Muscle of leg (tissue), 16 donors: ENCODE measurements at places on chromosomes 7 and 10.
A peak's percentile ranks its signal among the peaks of the same experiment; 100 is the strongest.

DNA sequence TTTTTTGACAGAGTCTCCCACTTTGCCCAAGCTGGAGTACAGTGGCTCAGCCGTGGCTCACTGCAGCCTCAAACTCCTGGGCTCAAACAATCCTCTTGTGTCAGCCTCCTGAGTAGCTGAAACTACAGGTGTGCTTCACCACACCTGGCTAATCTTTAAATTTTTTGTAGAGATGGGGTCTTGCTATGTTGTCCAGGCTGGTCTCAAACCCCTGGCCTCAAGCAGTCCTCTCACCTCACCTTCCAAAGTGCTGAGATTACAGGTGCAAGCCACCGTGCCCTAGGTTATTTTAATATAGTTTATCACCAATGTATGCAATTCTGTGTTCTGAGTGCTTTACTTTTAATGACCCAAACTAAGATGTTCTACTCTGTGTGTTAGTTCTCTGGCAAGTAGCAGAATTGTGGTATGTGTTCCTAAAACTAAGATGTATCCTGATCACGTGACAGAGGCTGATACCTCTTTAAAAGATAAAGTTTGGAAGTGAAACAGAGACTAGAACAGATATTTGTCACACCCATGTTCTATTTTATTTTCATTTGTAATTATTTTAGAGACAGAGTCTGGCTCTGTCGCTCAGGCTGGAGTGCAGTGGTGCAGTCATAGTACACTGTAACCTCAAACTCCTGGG lies 22.1 kb upstream of the PFKFB3 start:
- DNase-seq, result no peak

- no peak for DNase-seq
These were observed 110.5 kb upstream of the MAGI2 start for GRCh38 chr7:79563821-79564522.

GRCh38 chr7:997404-998395 lies 14.7 kb downstream of the CYP2W1 start:
- no peak for DNase-seq

DNA sequence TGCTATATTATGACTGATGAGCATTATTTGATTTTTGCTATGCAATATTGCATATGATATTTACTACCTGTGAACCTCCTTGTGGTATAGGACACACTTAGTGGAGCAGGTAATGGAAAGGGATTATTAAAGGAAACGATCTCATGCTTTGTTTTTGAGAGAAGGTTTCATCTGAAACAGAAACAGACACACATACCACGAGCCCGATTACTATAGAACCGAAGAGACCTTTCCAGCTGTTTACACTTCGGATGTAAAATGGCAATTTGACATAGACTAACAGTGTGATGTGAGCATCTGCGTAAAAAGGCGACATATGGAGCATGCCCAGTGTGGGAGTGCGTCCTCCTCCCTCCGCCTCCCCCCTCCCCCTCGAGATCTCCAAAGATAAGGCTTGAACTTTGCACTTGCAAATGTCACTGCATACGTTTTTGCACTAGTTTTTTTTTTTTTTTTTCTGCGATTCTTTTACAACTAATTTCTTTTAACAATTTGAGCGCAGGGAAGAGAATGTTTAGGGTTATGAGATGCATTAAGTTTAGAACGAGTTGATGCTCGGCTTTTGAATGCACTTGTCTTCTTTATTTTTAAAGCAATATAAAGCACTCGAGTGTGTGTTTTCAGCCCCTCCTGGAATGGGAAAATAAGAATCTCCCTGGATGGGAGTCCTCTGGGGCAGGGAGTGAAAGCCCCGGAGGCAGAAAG lies 251.0 kb downstream of the NSUN6 start:
- no peak for DNase-seq

DNA sequence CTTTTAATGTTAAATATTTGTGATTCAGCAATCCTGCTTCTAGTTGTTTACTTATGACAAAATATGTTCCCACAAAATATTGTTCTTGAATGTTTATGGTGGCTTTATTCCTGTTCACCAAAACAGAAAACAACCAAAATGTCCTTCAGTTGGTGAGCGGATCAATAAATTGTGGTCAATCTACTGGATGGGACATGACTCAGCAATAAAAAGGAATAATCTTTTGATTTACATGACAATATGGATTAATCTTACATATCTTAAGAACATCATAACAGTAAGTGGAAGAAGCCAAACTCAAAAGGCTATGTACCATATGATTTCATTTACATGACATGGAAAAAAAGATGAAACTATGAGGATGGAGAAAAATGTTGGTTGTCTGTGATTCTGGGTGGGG lies 691.3 kb upstream of the GHITM start:
- DNase-seq, result no peak

- DNase-seq, result no peak
These were observed 106.8 kb downstream of the GALNT17 start for GRCh38 chr7:71238581-71239295.

DNA sequence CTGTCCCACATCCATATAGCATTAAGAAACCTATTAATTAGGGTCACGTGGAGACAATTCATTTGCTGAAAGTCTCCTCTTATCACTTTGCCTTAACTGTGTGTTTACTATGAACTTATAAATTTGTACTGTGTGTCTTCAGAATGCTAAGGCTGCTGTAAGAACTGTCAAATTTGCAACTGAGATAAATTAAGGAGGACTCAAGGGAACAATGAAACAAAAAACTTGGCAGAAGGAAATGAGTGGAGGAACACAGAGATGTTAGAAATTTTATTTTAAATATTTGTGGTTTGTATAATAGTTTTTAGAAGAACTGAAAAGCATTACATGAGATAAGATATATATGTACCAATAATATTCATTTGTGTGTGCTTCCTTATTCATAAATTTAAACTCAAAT lies 1005.3 kb upstream of the SORCS1 start:
- DNase-seq, result peak; percentile 36

GRCh38 chr7:98727146-98727709 lies 110.1 kb downstream of the NPTX2 start:
- DNase-seq, result no peak

GRCh38 chr7:36167403-36168050 lies 14.5 kb downstream of the EEPD1 start:
- DNase-seq, result no peak

DNA sequence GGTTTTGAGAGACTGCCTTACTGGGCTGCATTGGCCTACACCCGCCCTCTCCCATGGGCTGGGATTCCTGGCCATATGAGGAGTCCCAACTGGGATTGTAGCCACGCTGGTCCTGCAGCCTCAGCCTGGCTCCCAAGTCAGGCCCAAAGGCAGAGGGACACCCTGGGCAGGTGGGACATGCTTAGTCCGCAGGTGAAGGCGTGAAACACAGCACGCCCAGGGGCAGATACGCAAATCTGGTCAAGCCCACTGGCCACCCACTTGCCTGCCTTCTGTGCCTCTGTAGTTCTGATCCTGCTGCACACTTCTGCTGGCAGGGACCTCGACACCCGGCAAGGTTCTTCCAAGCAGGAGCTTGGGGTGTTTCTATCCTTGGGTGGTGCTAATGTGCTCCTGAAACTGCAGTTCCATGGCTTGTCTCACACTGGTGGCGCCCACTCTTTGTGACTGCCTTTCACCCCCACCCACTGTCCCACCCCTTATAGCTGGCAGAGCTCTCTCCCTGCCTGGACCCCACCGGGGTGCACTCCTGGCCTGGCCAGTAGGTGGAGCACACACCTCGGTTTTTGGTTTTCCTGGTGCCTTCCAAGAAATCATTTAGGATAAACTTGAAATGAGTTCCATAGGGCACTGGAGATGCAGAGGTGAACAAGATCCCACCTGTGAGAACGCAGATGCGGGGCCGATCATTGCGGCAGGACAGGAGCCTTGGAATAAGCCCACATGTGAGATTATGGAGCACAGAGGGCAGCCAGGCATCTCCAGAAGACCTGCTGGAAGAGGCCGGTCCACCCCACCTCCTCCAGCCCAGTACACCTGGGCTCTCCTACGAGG lies 47.9 kb downstream of the MKI67 start:
- no peak for DNase-seq

- DNase-seq, result no peak
These were observed 37.2 kb downstream of the CLRN3 start for GRCh38 chr10:127855591-127855881.

DNA sequence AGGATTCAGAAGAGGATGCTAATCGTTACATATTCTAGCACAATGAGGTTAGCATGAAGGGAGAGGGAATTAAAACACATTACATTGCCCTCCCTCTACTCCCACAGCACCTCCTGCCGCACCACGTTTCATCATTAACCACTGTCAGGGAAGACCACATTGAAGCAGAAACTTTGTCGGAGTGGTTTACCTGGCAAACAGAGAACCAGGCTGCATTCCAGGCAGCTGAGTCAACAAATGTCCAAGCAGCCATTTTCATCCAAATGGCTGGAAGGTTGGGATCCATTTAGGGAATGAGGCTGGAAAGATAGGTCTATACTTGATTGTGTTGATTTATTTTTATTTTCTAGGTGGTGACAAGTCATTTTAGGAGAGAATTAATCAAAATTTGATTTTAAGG lies 273.6 kb downstream of the DYNC1I1 start:
- DNase-seq, result no peak

DNA sequence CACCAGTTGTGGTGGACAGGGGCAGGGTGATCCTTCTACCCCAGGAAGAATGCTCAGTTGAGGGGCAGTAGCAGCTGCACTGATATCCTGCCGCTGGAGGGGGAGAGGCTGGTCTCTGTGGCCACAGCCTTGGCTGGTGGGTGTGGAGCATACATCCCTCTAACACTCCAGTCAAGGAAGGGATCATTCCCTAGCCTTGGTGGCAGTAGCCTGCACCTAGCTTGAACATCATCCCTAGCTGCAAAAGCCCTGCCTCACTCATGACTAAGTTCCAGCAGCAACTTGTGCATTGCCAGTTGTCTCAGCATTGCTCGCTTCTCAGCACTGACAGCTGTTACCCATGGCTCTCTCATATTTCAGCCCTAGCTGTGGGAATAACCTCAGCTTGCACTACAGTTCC lies 688.9 kb upstream of the POT1 start:
- DNase-seq, result peak; percentile 37

GRCh38 chr10:78700413-78700812 lies 368.4 kb upstream of the ZMIZ1 start:
- peak; percentile 62 for DNase-seq

GRCh38 chr7:5629941-5630340 lies 151.5 kb downstream of the RNF216 start:
- peak; percentile 48 for DNase-seq

GRCh38 chr10:21488246-21488956 lies 37.1 kb downstream of the SKIDA1 start:
- peak; percentile 88 for DNase-seq

GRCh38 chr10:76540786-76541185 lies 1096.8 kb downstream of the KCNMA1 start:
- no peak for DNase-seq

GRCh38 chr10:905503-905902 lies 26.0 kb downstream of the LARP4B start:
- DNase-seq, result no peak

GRCh38 chr7:41162612-41163011 lies 540.3 kb downstream of the INHBA start:
- DNase-seq, result no peak

DNA sequence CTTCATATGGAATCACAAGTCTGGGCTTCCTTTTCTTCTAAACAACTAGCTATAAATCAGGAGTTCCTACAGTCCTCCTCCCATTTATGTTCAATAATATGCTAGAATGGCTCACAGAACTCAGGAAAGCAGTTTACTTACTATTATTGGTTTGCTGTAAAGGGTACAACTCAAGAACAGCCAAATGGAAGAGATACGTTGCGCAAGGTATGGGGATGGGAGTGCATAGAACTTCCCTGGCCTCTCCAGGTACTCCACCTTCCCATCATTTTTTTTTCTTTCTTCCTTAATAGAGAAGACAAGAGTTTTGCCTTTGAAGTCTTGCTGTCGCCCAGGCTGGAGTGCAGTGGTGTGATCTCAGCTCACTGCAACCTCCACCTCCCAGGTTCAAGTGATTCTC lies 27.1 kb upstream of the SEMA4G start:
- no peak for DNase-seq

GRCh38 chr10:1377740-1378397 lies 321.7 kb downstream of the WDR37 start:
- no peak for DNase-seq

DNA sequence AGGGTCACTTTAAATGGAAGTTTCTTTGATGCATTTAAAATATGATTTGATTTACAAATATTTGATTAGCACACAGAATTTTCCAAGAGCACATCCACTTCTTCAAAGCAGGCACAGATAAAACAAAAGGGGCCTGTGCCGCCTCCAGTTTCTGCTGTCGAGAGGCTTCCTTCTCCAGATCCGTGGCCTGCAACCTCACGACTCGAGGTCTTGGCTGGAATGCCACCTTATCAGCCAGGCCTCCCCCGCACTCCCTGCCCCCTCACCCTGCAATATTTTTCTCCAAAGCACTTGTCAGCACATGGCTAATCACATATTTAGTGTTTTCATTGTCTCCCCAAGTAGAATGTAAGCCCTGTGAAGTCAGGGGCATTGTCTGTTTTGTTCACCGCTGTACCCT lies 12.5 kb downstream of the PYROXD2 start:
- no peak for DNase-seq

DNA sequence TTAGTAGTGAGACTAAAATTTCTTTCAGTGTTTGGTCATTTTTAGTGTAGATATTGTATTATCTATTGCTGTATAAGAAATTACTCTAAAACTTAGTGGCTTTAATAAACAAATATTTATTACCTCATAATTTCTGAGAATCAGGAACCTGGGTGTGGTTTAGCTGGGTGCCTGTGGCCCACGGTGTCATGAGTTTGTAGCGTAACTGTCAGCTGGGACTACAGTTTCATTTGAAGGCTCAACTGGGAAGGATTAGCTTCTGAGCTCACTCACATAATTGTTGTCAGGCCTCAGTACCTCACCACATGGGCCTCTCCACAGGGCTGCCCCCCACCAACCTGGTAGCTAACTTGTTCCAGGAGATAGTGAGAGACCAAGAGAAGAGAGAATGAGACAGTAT lies 98.5 kb downstream of the SRI start:
- DNase-seq, result no peak

DNA sequence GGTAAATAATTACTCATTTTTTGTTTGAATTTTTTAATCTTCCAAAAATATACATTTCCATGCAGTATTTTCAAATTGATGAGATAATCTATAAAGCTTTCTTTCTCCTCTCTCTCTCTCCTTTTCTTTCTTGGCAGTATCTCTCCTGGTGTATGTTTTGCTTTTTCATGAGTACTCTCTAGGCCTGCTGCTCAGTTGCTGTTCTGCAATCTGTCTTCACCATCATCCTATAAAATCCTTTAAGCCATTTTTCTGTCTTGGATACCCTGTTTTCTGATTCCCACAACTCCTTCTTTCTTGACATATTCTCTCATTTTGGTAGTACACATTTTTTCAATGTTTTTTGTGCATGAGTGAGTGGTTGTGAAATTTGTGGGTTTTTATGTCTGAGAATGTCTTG lies 1558.1 kb upstream of the LRRTM3 start:
- no peak for DNase-seq

- no peak for DNase-seq
These were observed 42.1 kb upstream of the MKRN1 start for GRCh38 chr7:140521421-140521820.

- DNase-seq, result peak; percentile 80
These were observed 193.7 kb downstream of the RNLS start for GRCh38 chr10:88389456-88389855.
